ENCODE measurements at places on chromosomes 2 and 18.

GRCh38 chr2:109231428-109231827 is 102.4 kb downstream of the SH3RF3 start:
- DNase-seq = no peak

DNA sequence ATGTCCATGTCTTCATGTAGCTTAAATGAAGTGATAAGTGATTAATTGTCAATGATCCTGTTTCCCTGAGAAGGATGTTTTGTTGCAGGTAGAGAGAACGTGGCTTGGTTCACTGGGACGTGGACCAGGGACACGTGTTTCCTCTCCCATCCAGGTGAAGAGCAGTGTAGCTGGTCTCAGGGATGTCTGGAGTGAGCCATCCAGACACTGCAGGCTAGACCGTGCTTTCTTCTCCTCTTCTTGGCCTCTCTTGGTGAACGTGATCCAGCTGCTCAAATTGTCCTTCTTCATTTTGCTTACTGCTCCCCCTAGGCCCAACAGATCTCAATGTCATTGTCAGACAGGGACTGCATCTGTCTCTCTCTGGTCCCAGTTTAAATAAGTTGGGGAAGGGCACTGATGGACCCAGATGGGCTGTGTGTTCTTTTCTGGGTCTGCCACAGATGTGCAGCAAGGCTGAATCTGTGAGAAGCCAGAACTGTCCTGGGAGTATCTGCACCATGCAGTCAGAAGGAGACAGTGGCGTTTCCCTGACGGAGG is 263.8 kb downstream of the CYRIA start:
- DNase-seq = no peak

DNA sequence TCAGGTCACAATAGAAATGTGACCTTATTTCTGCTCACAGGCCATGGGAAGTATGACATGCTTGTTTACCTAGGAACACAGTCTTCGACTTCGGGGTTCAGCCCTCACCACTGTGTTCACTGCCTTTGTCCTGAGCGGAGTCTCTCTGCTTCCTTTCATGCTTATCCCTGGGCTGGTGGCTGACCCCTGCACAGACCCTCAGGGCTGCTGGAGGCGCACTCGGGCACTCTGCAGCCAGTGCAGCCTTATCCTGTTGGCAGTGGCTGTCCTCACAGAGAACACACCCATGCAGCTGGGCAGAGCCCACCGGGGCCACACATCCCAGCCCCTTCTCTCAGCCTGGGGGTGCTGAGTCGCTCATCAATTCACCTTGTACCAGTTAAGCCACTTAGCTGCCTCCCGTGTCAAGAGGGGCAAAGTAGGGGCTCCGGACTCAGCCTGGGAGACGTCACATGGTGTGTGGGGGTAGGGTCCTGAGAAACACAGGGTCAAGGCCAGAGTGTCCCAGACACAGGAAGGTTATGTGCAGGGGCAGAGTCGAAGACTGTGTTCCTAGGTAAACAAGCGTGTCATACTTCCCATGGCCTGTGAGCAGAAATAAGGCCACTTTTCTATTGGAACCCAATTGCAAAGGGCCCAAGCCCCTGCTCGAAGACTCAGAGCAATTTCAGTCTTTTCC is 107.5 kb downstream of the FAM210A start:
- DNase-seq = no peak

DNA sequence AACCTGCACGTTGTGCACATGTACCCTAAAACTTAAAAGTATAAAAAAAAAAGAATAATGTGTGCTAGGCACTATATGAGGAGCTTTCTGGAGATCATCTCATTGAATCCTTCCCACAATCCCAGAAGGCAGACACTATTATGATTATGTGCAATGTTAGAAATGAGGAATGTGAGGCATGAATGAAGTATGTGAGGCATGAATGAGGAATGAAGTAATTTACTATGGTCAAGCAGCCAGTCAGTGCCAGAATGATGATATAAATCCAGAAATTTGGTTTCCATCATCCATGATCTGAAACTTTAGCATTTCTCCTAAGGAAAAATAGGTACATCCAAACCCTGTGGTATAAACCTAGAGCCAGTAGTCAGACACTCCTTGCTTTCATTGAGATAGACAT is 42.0 kb downstream of the CCDC148 start:
- DNase-seq = peak; percentile 68

DNA sequence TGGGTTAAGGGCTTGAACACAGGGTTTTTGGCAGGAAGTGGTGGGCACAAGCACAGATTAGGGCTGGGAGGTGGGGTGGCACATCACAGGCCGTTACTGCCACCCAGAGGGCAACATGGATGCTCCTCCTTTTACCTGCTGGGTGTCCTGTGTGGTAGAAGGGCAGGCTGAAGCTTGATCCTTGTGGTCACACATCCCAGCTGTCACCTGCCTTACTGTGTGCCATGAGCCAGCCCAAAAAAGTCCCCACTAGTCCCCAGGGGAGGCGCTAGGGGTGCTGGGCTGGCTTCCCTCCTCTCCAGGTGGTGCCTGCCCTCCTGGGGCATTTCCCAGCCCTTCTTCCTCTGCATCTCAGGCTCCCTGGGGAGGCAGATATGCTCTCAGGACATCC is 50.5 kb upstream of the ALPP start:
- DNase-seq = no peak

- DNase-seq = no peak
Measured at GRCh38 chr2:27606611-27607010, 22.2 kb downstream of the CCDC121 start.

DNA sequence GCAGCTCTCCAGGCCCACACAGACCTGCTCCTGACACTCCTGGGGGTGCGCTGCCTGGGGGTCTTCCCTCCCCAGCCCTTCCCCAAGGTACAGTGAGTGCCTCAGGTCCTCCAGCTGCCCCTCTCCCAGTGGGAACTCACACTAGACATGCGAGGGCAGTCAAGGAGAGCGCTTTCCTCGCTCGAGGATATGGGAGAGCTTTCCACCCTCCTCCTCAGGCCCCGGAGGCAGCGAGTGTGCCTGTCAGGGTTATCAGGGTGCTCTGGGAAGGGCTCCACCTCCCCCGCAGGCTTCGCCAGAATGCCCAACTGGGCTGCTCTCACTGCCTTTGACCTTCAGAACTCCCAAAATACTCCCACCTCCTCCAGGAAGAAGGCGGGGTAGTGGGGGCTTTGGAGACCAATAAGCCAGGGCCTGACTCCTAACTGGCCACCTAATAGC is 85.7 kb upstream of the LAPTM4A start:
- no peak for DNase-seq

GRCh38 chr2:100039291-100039980 is 103.0 kb downstream of the AFF3 start:
- DNase-seq = no peak

DNA sequence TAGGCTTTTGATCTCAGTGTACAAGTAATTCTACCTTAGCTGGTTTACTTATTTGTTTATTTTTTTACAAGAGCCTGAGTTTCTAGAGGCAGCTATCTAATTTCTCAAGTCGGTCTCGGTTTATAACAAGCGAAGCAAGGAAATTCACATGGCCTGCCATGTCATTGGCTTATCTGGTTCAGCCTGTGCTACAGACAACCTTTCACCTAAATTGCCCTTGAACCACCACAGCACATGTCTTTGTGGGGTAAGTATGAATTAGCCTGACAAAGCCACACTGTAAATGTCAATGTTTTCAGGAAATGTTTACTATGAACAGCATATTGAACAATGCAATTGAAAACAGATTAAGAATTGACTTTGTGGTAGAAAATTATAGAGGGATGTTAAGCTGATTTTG is 167.1 kb downstream of the PID1 start:
- DNase-seq = no peak

DNA sequence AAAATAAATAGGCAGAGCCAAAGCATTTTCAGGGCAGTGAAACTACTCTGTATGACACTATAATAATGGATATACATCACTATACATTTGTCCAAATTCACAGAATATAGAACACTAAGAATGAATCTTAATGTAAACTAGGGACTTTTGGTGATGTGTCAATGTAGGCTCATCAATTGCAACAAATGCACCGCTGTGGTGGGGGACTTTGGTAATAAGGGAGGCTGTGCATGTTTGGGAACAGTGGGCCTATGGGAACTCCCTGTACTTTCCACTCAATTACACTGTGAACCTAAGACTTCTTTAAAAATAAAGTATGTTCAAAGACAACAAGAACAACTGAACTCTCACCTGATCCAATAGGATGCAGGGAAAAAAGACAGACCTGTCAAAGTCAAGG is 220.7 kb downstream of the CMPK2 start:
- no peak for DNase-seq

GRCh38 chr2:180728928-180729559 is 251.4 kb upstream of the UBE2E3 start:
- peak; percentile 79 for DNase-seq

DNA sequence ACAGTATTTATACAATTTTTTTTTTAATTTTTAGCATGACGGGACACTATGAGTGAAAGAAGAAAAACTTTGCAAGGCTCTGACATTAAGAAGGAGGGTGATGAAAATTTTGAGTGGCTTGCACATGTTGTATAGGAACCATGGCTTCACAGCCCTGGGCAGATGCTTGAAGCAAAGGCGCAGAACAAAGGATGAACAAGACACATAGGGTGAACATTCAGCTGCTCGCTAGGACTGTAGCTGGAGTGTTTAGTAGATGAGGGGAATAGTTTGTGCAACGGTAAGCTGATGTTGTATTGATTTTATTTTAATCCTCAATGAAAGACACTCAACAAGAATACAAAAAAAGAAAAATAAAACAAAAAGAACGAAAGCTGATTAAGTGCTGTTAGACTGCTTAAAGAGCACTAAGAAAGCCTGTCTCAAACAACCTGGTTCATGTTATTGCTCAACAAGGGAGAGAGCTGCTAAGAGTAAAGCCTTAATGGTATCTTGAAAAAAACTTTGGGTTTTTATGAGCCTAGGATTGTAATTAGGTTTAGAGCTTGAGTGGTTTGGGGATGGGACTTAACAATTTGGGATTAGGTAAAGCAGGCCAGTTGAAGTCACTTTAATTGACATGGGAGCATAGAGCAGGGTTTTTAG is 41.2 kb upstream of the GCFC2 start:
- DNase-seq = no peak

- DNase-seq = no peak
Measured at GRCh38 chr2:20186078-20186854, 38.7 kb downstream of the SDC1 start.

GRCh38 chr2:65128297-65129190 is 1.4 kb downstream of the RAB1A start:
- DNase-seq = peak; percentile 29

- DNase-seq = no peak
Measured at GRCh38 chr2:42021464-42021863, 26.4 kb upstream of the PKDCC start.

DNA sequence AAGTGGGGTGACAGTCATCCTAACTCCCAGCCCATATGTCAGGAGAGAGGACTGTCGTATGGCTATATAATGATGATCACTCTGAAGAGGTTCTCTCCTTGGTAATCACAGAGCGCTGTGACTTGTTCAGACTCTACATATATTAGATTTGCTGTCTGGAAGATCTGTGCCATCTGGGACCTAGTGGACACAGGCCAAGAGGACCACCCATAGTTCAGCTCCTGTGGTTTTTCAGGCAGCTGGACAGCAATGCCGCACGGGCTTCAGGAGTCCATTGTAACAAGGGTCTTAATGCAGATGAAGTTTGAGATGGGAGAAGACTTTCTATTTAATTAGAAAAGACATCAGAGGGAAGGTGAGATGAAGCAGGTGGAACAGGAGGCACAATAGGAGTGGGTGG is 40.1 kb upstream of the EPHA4 start:
- DNase-seq = no peak

- no peak for DNase-seq
Measured at GRCh38 chr2:17821535-17822444, 5.5 kb downstream of the MSGN1 start.

DNA sequence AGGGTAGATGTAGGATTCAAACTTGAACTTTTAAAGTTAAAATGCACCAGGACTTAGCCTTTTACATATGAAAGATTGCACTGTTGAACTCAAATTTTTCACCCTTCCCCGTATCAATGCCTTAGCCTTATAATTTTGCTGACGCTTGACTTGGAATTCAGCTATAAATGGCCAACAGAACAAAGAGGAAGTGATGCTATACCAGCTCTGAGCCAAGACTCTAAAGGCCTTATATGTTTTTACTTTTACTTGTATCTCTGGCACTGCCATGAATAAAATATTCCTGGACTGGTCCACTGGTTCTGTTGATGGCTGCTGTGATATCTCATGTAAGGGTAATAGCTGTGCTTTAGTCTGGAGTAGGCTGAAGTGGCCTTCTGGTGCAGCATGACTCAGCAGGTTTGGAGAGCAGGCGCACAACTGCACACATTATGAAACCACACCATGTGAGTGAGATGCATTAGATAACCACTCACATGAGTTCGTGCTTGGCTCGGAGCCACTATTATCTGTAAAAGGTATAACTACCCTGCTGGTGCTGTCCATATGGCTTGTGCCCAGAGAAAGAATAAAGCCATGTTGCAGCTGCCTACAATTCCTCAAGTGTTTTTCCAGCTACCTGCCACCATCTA is 8.4 kb upstream of the IER3IP1 start:
- no peak for DNase-seq

DNA sequence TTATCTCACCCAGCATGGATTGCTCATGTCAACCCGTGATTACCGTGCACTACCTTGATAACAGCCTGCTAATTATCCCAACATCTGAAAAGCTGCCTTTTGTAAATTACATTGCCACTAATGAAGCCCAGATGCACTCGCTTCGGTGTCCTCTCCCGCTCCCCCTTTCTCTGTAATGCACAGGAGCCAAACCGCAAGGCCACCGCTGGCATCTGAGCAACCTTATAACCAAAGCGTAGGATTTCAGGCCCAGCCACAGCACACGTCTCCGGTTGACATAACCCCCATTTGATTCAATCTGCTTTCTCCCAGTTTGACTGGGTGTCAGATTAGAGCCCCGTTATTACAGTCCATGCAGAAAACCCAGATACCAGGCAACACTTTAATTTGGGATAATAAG is 341.2 kb downstream of the ALK start:
- DNase-seq = no peak

DNA sequence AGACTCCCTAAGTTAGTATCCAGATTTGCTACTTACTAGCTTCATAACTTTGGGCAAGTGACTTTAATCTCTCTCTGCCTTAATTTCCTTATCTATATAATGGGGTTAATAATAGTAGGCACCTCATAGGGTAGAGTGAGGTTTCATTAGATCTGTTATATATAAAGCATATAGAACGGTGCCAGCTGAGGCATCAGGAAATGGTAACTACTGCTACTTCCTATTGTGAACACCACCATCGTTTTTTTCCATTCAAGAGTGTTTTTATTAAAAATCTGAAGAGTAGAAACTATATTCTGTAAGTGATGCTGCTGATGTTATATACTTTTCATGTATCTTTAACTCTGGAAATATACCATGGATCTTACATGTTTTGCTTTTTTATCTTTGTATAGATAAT is 44.3 kb downstream of the MALT1 start:
- no peak for DNase-seq

DNA sequence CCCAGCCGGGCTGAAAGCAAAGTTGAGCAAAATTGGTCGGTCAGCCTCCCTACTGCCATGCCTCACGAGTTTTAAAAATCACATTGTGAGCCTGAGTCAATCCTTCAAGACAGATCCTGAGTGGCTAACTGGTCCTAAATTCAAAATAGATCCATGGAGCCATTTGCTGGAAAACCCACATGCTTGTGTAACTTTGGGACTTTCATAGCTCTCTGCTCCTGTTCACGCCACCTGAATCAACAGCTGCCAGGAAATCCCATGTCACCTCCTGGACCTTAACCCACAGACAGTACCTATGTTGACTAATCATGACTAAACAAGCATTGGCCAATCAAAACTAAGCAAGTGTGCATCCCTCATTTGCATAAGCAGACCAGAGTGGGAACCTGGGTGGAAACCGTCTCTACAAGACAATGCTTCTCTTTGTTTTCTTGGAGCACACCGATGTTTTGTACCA is 42.8 kb upstream of the LDLRAD4 start:
- no peak for DNase-seq

All from HS-5 (cell line).